ENCODE measurements at places on chromosomes 4 and X.

- DNase-seq, result no peak
These were observed 1393.3 kb downstream of the ARAP2 start for GRCh38 chr4:34850968-34851367.

- DNase-seq, result no peak
These were observed 108.7 kb downstream of the CORIN start for GRCh38 chr4:47729131-47729680.

GRCh38 chrX:135494453-135494852 is 26.0 kb upstream of the INTS6L start:
- DNase-seq, result no peak

- DNase-seq, result no peak
These were observed 80.7 kb upstream of the PLAC8 start for GRCh38 chr4:83195269-83195668.
